Head of caudate nucleus (tissue), 42 donors: ENCODE measurements at places on chromosomes 1 and 21.

DNA sequence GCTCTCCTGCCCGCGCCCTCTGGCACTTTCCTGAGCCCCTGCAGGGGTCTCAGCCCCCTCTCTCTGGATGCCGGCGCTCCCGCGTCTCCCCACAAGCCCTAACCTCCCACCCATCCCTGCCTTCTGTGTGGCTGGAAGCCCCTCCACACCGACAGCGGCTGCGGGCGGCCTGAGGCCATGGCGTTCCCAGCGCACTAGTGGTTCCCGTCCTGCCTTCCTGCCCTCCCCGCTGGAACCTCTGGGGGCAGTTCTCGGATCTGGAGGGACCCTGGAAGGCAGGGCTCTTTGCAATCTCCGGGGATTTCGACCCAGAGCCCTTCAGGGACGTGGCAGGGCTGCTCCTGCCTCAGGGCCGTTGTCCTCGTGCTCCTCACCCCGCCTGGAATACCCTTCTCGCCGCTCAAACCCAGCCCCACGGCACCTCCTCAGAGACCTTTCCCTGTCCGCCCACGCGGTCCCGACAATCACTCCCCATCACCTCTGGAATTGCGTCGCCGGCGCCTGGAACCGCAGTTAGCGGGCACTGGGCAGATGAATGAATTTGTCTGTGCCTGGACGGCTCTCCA, 493 bp upstream of the ESPN start:
- DNase-seq: no peak

DNA sequence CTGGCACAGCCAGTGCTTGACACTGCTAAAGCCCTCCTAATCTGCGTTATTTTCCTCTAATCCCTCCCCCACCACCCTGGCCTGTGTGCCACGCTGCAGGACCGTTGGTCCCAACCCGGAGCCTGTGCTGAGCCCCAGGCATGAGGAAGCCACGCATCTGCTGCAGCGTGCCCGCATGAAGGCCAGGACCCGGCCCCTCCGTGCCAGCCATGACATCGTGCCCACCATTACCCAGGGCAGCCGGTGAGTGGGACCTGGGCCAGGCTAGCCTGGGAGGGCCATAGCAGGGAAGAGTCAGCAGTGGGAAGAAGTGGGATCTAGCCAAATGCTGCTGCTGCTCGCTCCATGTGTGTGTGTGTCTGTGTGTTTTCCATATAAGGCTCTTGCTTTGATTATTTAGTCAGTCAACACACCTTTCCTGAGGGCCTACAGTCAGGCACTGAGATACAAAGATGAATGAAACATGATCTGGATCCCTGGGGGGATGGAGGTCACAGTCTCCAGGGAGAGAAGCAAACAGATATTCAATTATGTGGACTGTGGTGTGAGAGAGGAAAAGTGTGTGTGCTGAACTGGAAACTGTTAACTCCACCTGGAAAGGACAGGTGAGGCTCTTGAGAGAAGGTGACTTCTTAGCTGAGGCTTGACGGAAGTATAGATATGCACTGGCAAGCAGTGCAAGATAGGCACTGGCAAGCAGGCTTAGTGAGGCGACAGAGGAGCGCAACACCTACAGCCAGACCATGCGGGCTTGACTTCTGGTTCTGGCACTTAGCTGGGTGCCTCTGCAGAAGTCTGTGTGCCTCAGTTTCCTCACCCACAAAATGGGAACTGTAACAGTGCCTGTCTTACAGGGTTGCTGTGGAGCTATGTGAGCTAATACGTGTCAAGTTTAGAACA, 15.9 kb downstream of the KIAA1614 start:
- DNase-seq: no peak

- DNase-seq: no peak
Observed at GRCh38 chr1:79150576-79150975, 144.0 kb upstream of the ADGRL4 start.

GRCh38 chr1:181126871-181127587, 38.5 kb downstream of the IER5 start:
- DNase-seq: no peak

- DNase-seq: no peak
Observed at GRCh38 chr21:35127851-35128250, 78.7 kb upstream of the RUNX1 start.

DNA sequence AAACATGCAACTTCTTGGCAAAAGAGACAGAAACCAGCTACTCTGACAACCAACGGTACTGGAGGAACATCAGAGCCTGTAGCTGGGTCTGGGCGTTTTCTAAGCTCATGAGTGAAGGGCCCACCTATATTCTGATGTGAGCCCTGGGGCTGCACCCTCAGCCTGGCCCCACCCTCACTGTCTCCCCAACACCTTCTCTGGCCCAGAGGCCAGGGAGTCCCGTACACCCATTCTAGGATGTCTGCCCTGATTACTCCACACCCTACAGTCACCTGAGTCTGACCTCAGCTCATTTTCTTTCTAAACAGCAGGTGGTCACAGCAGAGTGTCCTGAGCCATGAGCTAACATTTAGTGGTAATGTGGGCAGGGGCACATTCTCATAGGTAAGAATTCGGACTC, 439.2 kb downstream of the MATN1 start:
- DNase-seq: no peak

DNA sequence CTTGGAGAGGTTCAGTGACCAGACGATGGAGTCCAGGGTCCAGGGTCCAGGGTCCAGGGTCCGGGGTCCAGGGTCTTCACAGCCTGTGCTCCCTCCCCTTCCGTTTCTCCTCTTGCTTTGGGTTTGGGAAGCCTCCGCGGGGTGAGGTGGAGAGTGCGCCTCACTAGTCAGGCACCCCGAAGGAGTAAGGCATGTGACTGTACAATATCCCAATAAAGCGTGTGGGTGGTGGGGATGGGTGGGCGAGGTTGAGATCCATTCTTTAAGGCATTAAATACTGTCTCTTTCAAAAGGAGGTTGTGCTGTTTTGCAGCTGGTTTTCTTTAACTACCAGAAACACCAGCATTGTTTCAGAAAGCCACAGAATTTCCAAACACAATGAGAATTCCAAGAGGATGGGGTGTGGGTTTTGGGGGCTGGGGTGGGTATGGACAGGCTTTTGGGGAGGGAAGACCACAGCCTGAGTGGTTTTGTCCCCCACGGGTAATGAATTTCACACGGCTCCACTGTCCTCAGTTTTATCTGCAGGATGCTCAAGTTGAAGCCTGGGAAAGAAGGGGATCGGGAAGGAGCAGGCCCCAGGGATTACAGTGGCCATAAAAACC, 65.7 kb downstream of the KIF26B start:
- DNase-seq: no peak

DNA sequence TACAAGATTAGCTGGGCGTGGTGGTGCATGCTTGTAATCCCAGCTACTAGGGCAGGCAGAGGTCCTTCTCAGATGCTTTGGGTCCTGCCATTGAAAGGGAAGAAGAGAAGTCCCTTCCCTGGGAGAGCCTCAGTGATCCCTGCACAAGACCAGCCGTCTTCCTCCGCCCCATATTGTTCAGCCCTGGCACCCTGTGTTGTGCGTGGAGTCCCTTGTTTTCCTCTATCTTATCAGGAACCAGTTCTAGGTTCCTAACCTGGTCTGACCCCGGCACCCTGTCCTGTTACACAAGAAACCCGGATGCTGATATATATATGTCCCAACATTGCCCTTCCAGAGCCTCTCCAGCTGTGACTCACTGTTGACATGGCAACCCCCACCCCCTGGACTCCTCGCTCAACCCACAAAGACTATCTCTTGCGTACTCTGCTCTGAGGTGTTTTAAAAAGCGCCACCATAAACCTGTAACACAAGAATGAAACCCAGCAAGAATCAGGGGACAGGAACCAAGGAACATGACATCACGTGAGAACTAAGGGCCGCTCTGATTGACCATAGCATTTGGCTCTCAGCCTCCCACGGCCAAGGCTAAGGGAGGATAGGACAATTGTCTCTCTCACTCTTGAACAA, 4.8 kb downstream of the MX2 start:
- no peak for DNase-seq

GRCh38 chr1:236979149-236979900, 24.9 kb downstream of the MT1HL1 start:
- DNase-seq: peak; percentile 16

DNA sequence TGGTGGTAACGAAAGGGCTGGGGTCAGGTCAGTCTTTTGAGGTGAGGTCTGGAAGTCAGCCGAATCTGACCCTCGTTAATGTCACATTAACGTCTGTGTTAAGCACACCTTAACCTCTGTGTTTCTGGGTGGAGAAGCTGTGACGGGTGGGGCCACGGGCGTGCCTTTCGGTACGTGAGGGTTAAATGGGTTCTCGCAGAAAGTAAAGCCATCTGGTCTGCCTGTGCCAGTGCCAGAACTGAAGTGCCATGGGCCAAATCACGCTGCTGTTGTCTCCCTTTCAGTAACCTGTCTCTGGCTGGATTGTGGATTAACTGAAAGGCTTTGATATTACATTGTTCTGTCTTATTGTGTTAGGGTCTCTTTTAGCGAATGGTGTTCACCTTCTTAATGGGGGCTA, 14.4 kb downstream of the URB2 start:
- no peak for DNase-seq

DNA sequence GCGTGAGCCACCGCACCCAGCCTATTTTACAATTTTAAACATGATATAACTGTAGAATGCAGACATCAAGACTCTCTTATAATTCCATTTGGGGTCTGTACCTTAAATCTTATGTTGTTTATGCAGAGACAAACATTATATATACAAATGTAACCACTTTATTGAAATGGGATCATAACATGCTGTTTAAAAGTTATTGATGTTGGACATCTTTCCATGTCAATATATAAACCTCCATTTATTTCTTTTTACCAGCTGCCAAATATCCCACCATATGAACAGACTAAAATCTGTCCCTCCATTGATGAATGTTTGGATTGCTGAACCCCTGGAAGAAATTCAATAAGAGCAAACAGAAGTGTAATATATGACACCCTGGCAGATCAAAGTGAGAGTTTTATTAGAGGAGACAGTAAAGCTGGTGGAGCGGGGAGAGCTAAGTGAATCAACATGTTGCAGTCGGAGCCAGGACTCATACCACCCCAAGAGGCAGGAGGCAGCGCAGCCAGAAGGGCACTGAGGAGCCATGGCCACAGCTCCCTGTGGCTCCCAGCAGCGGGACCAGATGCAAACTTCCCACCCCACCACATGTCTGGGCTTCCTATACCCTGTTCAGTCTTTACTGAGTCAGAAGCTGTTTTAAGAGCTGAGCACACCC, 4.7 kb upstream of the PCSK9 start:
- DNase-seq: no peak

DNA sequence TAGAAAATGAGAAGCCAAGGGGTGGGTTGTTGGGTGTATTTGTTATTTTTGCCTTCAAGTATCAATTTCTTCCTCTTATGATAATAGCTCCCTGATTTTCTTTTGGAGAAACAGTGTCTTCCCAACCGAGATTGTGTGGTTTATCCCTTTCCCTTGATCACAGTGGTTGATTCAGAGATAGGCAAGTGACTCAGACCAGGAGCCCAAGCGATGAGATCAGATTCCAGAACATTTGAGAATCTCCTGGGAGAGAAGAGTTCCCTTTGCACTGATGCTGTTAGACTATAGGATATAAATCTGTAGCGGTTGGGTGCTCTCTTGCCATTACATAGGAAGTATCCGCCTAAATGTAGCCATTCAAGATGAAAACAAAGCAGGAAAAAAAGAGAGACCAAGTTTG, 90.1 kb upstream of the WDR26 start:
- DNase-seq: no peak

GRCh38 chr1:245512181-245512888, 357.6 kb downstream of the KIF26B start:
- DNase-seq: no peak

- DNase-seq: no peak
Observed at GRCh38 chr1:116667078-116667574, 407 bp downstream of the IGSF3 start.

DNA sequence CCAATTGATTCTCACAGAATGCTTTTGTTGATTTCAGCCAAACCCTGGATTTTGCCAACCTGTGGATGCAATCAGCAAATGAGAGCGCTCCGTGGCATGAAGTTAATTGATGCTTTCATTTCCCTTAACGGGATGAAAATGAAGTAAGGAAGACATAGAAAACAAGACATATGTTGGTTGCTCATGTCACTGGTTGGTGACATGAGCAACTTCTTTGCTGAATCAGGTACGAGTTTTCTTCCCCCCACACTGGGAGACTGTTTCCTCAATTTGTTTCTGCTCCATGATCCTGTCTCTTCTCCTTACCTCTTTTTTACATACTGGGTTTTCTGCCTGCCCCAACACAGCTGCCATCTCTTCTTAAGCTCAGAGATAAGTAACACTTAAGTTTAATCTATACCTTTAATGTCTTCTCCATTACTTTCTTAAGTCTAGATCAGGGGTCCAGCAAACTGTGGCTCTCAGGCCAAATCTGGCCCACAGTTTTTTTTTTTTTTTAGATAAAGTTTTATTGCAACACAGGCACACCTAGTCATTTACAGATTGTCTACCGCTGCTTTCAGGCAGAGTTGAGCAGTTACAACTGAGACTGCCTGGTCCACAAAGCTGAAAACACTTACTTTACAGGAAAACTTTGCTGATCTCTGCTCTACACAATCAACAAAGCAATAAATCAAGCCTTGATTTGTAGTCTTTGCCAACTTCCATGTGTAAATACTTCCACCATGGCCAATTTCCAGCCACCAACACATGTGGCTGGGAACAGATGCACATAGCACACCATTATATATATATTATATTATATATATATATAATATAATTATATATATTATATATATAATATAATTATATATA, 13.3 kb downstream of the GPR157 start:
- DNase-seq: no peak

DNA sequence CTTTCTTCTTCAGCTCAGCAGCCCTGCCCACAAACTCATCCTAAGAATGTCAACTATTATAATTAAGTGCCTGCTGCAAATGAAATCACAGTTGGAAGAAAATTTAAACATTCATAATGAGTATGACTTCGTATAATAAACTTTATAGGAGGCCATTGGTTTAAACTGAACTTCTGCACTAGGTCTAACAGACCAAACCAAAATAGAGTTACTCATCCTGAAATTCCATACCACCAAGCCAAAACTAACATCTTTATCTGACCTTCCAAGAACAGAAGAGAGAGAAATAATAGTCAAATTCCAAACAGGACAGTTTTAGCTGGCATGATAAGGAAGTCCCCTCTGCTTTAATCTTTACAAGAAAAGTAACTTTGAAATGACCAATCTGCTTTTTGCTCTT, 472.4 kb upstream of the PRMT6 start:
- DNase-seq: no peak

DNA sequence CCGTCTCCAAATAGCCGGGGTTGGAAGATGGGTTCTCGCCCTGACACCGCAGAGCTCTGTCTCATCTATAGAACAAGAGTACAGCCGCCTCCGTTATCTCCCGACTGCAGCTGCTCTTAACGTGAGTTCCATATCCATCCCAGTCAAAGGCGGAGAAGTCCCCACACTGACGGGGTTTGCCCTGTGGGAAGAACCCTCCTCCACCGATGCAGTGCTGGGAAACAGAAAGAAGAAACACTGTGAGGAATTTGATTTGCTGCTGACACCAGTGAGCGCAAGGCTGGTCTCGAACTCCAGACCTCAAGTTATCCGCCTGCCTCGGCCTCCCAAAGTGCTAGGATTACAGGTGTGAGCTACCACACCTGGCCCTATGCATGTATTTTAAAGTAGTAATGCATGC, 9.5 kb downstream of the ITLN2 start:
- no peak for DNase-seq
